ENCODE measurements at places on chromosomes 7 and 10.

GRCh38 chr10:119100434-119101238, 3.3 kb upstream of the DENND10 start:
- DNase-seq: no peak

DNA sequence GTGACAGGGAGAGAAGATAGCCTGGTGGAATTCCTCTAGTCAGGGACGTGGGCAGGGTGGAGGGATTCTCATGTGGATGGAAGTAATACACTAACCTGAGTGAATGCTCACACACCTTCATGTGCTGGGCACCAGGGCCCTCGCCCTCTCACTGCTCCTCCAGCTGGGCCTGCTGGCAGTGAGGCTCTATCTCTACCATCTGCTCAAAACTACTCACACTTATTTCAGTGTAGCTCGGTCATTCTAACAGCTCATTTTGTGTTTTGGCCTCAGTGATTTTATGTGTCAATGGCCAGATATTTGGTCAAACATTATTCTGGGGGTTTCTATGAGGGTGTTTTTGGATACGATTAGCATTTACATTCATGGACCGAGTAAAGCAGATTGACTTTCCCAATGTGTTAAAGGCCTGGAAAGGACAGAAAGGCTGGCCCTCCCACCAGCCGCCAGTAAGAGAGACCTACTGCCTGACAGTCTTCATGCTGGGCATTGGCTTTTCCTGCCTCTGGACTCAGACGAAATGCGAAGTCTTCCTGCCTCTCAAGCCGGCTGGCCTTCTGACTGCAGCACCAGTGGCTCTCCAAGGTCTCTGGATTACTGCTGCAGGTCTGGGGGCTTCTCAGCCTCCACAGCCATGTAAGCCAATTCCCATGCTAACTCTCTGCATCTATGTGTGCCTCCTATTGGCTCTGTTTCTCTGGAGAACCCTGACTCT, 335.4 kb downstream of the CXCL12 start:
- no peak for DNase-seq

- no peak for DNase-seq
Observed at GRCh38 chr10:43350156-43350555, 21.3 kb upstream of the FXYD4 start.

DNA sequence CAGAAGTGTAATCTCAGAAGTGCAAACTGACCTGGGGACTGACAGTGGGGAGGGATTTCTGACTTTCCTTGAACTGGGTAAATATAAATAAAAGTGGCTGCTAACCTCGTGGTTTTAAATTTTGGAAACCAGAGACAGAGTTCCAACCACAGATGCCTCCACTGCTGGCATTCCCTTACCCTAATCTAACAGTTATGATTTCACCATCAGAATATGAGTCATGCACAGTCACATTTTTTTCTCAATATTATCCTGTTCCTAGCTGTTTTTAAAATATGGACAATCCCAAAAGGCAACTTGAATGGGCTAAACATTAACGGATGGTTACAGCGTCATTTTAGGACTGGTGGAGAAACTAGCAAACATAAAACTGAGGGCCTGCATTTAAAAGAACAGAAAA, 264.3 kb upstream of the INHBA start:
- DNase-seq: no peak

DNA sequence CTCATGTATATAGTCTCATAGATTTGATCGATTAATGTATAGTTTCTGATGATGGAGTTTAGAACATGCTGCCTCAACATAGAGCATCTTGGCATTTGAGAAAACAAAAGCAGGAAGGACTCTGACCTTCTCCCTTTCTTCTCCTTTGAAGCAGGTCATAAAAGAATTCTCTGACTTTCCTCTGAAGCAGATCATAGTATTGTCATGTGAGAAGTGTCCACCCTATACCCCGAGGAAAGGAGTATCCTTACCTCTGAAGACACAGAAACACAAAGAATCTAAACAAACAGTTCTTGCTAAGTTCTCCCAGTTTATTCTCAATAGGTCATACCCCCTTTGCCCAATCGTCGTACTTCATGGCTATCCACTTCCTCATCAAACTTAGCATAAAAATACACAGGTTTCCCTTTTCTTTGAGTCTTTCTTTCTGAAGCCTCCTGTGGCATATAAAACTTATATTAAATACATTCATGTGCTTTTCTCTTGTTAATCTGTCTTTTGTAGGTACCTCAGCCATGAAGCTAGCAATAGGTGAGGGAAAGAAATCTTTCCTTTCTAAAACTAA, 194.9 kb downstream of the REEP3 start:
- no peak for DNase-seq

- DNase-seq: no peak
Observed at GRCh38 chr10:7011994-7012393, 398.8 kb downstream of the SFMBT2 start.

DNA sequence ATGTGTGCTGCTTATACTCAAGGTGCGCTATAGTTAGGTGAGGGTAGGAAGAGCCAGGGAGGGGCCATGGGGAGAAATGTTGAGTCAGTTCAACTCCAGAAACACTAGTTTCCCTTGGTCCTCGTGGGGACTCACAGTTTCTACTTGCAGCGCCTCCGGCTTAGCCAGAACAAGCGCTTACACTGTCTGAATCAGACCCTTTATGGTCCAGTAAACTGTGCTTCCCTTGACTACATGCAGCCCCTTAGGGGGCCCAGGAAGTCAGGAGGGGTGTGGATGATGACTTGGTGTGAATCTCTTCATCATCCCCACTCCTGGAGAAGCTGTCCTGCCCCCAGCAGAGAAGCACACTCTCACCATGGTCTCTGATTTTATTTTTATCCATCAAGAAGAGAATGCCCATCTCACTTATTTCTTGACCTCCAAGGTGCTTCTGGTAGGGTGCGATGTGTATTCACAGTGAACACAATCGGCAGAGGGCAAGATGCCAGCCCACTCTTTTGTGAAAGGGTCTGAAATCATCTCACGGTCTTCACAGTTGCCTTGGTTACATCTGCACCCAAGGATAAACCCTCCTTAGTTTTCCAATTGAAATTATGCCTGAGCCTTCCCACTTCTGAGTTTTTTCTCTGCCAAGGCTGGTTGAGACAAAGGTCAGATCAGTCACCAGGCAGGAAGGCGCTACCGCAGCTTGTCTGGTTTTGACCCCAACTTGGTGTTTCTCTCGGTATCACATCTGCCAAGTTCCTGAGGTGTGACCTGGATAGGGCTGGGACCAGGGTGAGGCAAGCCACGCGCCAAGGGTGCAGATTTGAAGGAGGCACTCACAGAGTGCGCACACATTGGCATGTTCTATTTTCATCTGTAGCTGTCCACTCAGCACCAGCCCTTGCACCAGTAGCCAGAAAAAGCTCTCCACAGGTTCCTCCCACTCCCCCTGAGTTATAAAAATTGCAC, 62.7 kb upstream of the LRRC4 start:
- DNase-seq: no peak

GRCh38 chr7:1114505-1114904, 26.6 kb downstream of the GPER1 start:
- no peak for DNase-seq

GRCh38 chr7:135386776-135387175, 123.1 kb downstream of the CNOT4 start:
- no peak for DNase-seq

GRCh38 chr10:31320550-31321211, 1.7 kb downstream of the ZEB1 start:
- no peak for DNase-seq

DNA sequence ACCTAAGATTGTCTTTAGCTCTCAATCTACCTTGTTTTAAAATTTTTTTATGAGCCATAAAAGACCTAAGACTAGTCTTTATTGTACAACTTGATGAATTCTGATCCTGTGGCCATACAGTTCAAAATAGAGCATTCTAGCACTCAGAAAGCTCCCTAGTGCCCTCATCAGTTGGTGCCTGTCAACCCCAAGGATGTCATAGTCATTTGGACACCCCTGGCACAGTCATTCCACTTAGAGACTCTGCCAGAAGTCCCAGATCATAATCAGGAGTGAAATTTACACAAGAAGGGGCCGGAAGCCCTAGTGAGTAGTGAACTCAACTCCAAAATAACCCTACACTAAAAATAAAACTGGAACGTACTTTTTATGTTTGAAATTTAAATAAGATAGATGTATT, 80.0 kb upstream of the INSIG1 start:
- no peak for DNase-seq

- no peak for DNase-seq
Observed at GRCh38 chr7:154469652-154470051, 417.5 kb downstream of the DPP6 start.

DNA sequence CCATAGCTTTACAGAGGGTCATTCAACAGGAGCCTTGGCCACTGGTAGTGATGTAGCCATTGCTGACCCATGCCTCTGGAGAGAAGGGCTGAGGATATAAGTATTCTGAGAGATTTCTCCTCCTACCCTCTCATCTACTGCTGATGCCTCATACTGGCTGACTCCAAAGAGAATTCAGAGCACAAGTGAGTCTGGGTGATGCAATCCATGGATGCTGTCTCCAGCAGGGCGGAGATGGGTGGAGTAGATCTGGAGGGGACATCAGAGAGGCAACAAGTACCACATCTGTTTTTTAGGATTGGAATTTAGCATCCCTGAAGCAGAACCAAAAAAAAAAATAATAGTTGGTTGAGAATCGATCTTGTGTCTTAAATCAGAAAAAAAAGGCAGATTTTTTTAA, 705.7 kb upstream of the CELF2 start:
- no peak for DNase-seq

DNA sequence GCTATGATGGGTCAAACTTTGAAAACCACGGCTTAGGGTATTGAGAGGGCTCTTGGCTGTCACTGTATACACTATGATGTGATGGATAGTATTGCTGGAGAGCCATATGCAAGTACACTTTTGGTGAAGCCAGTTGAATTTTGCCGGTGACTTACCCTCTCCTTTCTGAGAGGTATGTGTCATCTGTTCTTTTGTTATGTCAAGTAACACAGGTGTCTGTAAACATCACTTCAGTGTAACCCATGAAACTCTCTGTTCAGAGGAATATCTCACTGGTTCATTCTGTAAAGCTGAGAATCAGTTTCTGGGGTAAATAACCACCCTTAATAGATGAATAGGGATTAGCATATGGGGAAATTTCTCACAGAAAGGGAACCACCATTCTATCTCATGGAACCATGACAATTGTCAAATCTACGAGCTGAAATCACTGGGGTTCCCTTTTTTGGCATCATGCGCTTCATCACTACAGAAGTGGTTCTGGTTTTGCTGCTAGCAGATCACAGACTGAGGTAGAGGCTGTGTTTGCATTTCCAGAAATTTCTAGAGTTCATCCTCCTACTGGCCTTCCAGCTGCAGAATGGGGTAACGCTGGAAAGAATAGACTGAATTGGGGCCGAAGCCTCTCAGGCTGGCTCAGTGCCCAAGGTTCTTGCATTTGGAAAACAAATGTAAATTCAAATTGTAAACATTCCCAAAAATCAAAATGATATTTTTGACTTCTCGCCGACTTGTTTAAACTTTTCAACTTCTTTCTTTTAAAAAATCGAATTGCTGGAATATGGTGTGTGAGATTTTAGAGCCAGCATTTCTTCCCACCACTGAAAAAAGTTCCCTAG, 83.3 kb upstream of the CREB5 start:
- no peak for DNase-seq

DNA sequence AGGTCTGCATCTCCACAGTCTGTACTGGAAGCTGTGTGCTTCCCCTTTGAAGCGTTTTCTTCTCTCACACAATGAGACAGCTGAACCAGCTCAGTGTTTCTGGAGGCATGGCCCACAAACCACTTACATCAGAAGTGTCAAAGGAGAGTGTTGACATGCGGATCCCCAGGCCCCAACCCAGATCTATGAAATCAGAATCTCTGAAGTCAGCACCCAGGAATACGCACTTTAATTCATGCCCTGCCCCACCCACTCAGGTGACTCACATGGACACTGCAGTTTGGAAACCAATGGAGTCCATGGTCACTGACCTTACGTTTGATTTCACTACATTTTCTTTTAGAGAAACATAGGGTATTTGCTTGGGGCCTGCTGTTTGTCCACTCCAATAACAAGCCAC, 19.0 kb downstream of the TLL2 start:
- DNase-seq: no peak

DNA sequence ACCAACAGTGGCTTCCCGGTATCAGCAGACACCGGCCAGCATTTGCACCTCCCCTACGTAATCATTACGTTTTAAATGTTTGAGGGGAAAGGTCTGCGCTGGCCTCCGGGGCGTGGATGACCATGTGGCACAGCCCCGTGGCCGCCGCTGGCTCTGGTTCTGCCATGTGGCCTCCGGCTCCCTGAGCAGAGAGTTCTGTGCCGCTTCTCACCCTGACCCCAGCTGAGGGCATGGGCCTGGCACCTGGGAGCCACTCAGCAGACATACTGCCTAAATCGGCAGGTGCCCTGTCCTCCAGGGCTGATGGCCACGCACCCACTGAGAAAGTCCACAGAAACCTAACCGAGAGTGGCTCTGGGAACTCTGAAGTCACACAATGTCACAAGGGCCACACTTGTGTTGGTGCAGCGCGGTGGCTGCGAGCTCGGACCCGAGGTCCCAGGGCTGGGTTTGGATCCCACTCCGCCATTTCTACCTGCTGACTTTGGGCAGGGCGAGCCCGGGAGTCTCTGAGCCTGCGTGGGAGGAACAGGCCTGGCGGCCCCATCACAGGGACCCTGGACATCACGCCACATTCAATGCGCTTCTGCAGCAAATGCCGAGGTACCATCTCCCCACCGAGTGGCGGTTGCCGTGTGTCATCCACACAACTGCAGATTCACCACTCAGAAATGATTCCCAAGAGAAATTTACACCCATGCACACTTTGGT, 25.3 kb downstream of the CFAP46 start:
- DNase-seq: no peak

- no peak for DNase-seq
Observed at GRCh38 chr10:105210546-105210945, 569.5 kb downstream of the SORCS3 start.

DNA sequence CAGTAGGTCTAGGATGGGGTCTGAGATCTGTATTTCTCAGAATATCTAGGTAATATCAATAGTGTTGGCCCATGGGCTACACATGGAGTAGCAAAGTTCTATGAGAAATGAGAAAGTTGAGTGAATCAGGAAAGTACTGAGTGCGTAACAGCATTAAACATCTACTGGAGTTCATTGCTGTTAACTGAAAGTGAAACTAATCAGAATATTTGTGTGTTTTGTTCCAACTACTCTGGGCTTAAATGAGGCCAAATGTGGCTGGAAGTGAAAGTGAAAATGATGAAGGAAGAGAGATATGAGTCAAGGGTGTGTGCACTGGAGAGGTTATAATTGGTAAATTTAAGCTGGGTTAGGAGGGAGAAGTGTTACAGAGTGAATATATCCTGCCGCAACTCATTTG, 46.5 kb downstream of the TMEM106B start:
- DNase-seq: no peak

GRCh38 chr10:126478546-126478945, 90.3 kb upstream of the ADAM12 start:
- no peak for DNase-seq

DNA sequence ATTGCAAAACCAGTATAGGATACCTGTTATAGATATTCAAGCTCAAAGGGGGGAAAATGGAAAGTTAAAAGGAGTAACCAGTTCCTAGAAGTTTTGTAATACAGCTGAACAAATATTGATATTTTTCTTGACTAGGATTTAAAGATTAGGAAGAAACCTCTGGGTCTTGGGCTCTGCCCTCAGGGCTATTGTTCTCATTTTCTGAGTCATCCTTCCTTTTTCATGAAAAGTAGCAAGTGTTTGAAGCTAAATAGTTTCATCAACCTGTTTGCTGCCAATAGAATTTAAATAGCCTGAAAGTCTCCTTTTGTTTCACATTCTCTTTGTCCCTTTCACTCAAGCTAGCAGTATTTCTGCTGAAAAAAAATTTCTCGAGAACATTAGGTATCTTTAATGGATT, 1061.1 kb upstream of the GHITM start:
- DNase-seq: no peak

- DNase-seq: no peak
Observed at GRCh38 chr7:137695942-137696341, 150.8 kb downstream of the DGKI start.

Measured in stimulated activated CD4-positive, alpha-beta T cell treated with anti-CD3 and anti-CD28 coated beads, Interleukin-12 subunit alpha, Interleukin-12 subunit beta, amount 100 ng/mL, for 24 hours (primary cell).